Stimulated activated CD4-positive, alpha-beta T cell treated with anti-CD3 and anti-CD28 coated beads, Interleukin-4, amount 100 ng/mL, for 4 hours (primary cell): ENCODE measurements at places on chromosomes 1 and 21.

GRCh38 chr1:234965111-234965510 is 163.5 kb downstream of the TOMM20 start:
- no peak for DNase-seq

GRCh38 chr1:54767526-54767925 is 3.2 kb upstream of the PARS2 start:
- no peak for DNase-seq

DNA sequence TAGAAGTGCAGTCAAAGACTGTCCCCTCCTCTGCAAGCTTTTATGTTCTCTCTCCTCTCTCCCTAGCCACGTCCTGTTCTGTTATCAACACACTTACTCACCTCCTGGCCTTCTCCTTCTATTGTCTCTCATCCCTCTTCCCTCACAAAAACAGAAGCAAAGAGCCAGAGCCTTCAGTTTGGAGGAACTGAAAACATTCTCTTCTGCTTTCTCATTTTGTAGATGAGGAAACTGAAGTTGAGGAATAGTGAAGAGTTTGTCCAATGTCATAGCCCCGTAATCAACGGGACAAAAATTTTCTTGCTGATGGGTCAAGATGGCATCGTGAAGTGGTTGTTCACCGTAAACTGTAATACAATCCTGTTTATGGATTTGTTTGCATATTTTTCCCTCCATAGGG is 1.9 kb downstream of the NLRP3 start:
- DNase-seq, result no peak

- DNase-seq, result peak; percentile 30
Observed at GRCh38 chr1:207077470-207078377, 10.9 kb upstream of the C4BPB start.

GRCh38 chr1:86750076-86750475 is 45.7 kb downstream of the SH3GLB1 start:
- DNase-seq, result no peak

- peak; percentile 11 for DNase-seq
Observed at GRCh38 chr1:54404939-54405897, 976 bp downstream of the SSBP3 start.

GRCh38 chr1:95084317-95085176 is 11.8 kb upstream of the ALG14 start:
- DNase-seq, result no peak

DNA sequence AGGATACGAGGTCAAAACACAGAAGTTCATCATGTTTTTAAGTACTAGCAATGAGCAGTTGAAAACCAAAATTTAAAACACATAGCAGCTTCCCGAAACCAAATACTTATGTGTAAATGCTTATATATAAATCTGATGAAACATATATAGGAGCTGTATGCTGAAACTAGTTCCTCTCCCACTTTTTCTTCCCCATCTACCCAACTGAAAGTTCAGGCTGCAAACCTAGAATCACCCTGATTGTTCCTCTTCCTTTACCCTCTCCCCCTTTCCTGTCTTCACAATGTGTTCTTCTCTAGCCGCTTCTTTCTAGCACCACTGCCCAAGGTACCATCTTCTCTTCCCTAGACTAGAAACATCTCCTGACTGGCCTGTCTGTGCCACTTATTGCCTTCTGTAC is 90.6 kb downstream of the ST3GAL3 start:
- no peak for DNase-seq

- DNase-seq, result no peak
Observed at GRCh38 chr1:203081465-203082230, 4.2 kb downstream of the MYOG start.

GRCh38 chr1:234881893-234882771 is 246.5 kb downstream of the TOMM20 start:
- DNase-seq, result no peak

- no peak for DNase-seq
Observed at GRCh38 chr1:218763538-218763937, 410.1 kb upstream of the LYPLAL1 start.

- DNase-seq, result no peak
Observed at GRCh38 chr1:19450811-19451515, 34.4 kb downstream of the CAPZB start.

- DNase-seq, result no peak
Observed at GRCh38 chr1:217333939-217334338, 297.0 kb downstream of the GPATCH2 start.

DNA sequence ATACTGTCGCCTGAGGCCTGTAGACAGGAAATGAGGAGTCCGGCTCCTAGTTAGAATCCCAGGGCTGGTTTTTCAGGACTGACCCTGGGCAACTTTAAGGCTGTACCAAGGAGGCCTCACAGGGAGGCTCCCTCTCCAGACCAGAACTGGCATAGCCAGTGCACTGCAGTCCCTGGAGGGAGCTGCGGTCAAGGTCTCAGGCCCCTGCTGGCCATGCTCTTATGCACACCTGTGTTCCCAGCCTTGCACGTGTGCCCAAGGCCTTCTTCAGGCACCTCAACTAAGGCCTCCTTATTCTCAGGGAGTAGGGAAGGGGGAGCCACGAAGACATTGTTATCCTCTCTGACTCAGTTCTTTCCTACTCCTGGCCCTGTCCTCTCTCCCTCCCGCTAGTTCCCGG is 22.0 kb upstream of the IFNAR1 start:
- no peak for DNase-seq

DNA sequence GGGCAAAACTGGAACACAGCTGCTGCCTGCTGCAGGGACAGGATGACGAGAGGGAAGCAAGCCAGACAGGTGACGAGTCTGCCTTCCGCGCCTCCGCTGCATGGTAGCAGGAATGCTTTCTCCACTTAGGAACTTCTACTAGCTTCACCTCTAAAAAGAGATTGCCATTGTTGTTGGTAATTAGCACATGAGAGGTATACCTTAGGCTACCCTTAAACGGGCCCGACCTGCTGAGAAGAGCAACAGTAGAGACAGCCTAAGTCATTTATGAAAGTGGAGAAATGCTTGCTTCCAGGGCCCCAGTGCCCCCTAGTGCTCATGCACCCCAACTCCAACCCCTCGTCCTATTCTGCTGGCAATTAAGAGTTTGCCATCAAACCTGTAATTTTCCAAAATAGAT is 96.9 kb upstream of the AKT3 start:
- DNase-seq, result peak; percentile 5

- no peak for DNase-seq
Observed at GRCh38 chr21:15219894-15220293, 155.1 kb upstream of the NRIP1 start.

DNA sequence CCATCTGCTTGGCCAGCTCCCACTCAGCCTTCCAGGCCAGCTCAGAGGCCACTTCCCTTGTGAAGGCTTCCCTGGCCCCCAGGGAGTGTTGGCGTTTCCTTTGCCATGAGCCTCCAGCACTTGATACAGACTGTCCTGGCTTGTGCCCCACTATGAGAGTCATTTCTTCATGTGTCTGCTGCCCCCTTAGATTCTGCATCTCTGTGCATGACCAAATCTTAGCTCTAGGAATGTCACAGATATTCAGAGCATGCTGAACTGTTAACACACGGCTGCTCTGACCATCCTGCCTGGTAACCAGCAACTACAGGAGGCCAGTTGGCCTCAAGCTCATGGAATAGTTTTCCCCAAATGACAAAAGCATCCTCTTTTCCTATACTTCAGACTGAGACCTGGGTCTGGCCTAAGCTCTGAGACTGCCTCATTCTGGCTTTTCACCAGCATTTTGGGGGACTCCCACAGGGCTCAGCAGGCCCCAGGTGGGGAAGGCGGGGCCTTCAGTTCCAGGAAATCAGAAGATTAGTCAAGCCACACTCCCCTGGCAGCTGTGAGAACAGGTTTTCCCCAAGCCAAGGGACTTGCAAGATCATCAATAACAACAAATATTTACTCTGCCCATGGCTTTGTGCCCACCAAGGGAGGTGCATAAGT is 182.6 kb upstream of the EDN2 start:
- peak; percentile 81 for DNase-seq

DNA sequence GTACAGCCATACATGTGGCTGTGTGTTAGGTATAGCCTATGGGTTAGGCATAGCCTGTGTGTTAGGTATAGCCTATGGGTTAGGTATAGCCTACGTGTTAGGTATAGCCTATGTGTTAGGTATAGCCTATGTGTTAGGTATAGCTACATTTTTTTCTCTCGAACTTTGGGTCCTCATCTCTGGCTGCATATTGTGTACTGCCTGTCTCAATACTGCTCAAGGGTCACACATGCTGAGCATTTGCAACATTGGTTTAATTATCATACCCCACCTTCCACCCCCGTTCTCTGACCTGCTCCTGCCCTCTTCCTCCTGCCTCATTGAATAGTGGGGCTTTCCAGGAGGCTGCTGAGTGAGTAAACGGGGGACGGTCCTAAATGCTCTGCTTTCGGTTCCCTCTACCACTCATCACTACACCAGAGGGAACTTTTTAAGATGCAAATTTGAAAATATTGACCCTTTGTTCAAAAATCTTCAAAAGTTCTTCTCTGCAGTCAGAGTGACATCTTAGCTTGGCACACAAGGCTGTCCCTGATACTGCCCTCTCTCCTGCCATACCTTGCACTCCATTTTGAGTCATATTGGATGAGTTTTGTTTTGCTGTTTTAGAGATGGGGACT is 17.8 kb downstream of the OR2B11 start:
- DNase-seq, result no peak

DNA sequence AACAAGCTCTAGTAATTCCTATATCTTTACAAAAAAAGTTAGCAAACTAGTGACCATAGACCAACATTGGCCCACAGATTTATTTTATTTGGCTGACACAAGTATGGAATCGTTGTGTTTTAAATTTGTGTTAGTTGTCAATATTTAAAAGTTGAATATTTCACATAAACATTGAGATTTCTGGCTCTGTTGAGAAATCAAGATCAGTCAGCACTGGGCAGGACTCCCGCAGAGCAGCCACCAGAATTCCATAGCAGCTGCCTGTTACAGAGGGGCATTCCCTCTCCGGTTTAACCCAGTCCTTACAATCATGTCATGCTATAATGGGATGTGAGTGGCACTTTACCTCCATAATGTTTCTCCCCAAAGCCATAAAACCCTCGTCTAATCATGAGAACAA is 79.2 kb upstream of the NRIP1 start:
- no peak for DNase-seq

- DNase-seq, result no peak
Observed at GRCh38 chr1:222283147-222283768, 264.6 kb downstream of the HHIPL2 start.

DNA sequence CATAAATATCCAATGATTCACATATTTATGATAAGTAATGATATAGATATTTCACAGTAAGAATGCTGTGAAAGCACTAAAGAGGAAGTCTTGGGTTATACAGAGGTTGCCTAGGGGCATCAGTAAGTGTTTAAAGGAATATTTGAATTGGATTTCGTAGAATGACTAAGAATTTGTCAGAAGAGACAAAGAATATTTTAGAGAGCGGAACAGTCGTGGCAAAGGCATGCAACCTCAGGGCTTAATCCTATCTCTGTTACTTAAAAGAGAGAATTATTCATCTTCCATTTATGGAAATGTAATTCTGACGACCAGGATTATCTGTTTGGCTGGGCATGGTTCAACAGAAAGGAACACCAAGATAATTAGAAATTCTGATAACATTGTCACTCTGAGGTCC is 171.9 kb upstream of the NR5A2 start:
- no peak for DNase-seq

DNA sequence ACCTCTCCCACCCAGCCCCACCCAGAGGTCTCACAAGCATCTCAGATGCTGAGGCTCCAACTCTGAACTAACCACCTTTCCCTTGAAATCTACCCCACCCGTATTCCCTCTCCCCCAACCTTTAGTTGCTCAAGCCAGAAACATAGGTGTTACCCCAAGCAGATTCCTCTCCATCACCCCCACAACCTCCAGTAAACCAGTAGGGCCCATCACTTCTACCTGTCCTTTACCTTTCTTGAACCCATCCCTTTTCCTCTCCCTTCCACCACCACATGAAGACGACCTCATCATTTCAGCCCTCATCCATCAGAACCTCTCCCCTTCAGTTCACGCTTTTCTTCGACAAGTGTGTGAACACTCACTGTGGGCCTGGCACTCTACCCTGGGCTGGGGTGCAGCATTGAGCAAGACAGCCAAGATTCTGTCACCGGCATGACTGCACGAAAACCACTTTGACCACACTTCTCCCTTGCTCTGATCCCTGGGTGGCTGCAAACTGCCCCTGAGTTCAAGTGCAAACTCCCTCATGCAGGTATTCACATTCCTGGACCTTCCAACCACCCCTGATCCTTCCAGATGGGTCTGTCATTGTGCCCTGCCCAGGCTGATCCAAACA is 65.5 kb upstream of the LAPTM5 start:
- no peak for DNase-seq

- DNase-seq, result no peak
Observed at GRCh38 chr1:197269053-197269452, 1.0 kb downstream of the CRB1 start.

GRCh38 chr21:46568562-46568961 is 36.3 kb downstream of the S100B start:
- no peak for DNase-seq

DNA sequence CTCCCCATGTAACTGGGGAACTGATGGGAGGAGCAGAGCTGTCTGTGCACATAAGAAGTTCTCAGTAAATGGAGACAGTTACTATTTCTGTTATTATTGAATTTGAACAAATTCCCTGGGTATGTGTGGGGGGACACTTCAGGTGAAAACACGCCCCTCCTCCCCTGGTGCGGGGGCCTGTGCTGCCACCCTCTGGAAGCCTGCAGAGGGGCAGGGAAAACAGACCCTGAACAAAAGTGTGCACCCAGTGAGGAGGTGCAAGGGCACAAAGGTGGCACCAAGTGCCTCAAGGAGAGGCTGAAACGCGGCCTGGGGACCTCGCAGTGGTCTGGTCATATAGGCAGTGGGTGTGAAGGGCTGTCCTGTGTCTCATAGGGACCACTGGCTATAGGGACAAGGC is 18.2 kb upstream of the NADK start:
- DNase-seq, result no peak

- DNase-seq, result no peak
Observed at GRCh38 chr1:172931761-172932160, 119.0 kb downstream of the TNFSF18 start.

- no peak for DNase-seq
Observed at GRCh38 chr1:248189026-248189425, 8.0 kb upstream of the OR2M3 start.

DNA sequence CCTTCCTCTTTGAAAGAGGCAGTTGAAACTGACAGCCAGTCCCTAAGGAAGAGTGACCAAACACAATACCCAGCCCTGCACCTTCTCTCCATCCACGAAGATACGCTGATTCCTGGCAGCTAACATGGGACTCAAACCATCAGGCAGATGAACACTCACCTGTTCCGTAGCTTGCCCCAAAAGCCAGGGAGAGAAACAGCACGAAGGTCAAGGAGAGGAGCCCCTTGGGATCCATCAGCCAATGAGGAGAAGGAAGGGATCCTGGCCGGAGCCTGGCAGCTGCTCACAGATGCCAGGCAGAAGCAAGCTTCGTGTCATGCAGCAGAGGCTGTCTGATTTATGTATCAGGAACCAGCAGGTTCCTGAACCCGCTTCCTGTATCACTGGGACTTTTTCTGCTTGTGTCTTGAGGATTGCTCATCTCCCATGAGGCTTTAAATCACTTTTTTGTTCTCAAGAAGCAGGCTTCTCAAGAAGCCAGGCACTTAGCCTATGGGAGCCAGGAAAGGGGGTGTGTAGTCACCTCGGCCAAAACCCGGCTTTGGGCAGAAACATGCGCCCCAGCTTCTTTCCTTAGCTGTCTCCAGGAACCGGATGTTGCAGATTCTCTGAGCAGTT is at the start of gene SLAMF1:
TSS of gene SLAMF1 (minus strand) at position 334 of the 618 bp plus-strand sequence. CDS start at position 235, 99 bp downstream.
- no peak for DNase-seq

GRCh38 chr21:34927992-34928391 is 121.1 kb downstream of the RUNX1 start:
- DNase-seq, result no peak

GRCh38 chr1:231493421-231494185 is 34.9 kb upstream of the TSNAX start:
- DNase-seq, result no peak

- no peak for DNase-seq
Observed at GRCh38 chr1:29260531-29260930, 24.2 kb downstream of the PTPRU start.
